ENCODE measurements at places on chromosomes 16 and 17.

GRCh38 chr17:74325743-74326379 is at the start of gene KIF19:
Gene KIF19, plus strand, starts transcription at chr17:74326226. Its CDS starts 124 bp downstream, at chr17:74326350.
- DNase-seq, result peak; percentile 36

DNA sequence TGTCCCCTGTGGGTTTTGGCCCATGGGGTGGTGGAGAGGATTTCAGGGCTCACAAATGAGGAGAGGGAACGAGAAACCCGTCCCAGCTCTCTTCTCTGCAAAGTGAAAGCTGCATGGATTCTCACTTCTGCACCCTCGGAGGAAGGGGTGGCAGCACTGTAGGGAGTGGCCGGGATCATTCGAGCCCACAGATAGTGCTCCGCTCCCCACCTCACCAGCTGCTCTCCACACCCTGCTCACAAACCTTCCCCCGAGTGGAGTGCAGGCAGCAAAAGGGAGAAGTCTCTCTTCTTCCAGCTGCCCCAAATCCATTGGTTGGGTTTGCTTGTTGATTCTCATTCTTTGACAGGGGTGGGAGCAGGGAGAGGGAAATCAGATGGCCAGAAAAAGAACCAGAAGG is 20.1 kb downstream of the STAT5A start:
- DNase-seq, result no peak

- no peak for DNase-seq
Measured at GRCh38 chr16:82965808-82966207, 339.0 kb downstream of the CDH13 start.

DNA sequence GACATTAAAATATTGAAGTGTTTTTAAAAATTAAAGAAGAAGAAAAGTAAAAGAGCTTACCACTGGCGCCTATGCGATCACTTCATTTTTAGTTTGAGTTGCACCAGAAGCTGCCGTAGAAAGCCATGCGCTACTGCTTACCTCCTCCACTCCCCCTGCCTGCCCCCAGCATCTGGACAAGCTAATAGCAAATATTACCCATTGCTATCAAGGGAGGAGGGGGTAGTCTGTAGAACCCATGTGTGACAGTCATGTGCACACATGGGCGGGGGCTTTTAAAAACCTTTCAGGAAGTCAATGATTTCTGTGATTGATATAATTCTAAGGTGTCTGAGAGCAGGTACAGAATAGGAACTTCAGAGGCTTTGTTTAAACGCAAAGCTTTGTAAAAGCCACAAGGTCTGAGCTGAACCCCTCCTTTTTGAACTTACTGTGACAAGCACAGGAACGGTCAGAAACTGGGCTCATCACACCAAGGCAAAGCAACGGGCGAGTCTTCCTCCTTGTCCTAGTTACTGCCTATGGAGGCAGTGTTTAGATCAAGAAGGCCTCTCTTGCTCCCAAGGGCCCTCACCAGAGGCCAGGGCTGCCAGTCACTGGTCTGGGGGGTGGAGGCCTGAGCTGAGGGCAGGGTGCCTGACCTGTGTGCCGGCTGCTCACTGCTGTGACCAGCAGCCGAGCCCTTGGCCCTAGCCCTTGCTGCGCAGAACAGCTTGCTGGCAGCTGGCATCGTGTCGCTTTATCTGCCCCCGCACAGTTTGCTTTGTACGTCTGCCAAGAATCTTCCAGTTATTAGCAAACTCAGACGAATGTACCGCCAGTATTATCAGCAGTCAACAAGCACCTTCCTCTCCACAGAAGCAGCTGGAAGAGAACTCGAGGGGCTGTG is 15.0 kb downstream of the GINS2 start:
- no peak for DNase-seq

DNA sequence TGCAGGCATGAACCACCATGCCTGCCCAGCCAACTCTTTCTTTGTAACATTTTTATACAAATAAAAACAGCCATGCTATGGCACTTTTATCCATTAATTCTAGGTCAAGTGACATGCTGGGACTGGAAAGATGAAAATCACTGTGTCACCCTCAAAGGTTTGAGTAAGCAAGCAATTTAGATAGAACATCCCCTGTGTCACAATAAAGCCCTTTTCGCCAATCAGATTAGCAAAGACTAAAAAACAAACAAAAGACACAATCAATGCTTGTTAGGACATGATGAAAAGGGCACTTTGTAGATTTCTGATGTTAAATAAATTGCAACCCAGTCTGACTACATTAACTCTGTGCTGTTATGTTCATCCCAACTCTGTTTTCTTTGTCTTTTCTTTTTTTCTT is 26.4 kb downstream of the CHP2 start:
- no peak for DNase-seq

- no peak for DNase-seq
Measured at GRCh38 chr17:21345236-21345635, 30.9 kb upstream of the KCNJ12 start.

DNA sequence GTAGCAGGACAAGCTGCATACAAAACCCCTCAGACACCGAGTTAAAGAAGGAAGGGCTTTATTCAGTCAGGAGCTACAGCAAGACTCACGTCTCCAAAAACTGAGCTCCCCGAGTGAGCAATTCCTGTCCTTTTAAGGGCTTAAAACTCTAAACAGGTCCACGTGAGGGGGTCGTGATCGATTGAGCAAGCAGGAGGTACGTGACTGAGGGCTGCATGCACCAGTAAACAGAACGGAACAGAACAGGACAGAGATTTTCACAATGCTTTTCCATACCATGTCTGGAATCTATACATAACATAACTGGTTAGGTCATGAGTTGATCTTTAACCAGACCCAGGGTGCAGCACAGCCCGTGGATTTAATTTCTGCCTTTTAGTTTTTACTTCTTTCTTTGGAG is 25.2 kb downstream of the ITGAM start:
- DNase-seq, result no peak

DNA sequence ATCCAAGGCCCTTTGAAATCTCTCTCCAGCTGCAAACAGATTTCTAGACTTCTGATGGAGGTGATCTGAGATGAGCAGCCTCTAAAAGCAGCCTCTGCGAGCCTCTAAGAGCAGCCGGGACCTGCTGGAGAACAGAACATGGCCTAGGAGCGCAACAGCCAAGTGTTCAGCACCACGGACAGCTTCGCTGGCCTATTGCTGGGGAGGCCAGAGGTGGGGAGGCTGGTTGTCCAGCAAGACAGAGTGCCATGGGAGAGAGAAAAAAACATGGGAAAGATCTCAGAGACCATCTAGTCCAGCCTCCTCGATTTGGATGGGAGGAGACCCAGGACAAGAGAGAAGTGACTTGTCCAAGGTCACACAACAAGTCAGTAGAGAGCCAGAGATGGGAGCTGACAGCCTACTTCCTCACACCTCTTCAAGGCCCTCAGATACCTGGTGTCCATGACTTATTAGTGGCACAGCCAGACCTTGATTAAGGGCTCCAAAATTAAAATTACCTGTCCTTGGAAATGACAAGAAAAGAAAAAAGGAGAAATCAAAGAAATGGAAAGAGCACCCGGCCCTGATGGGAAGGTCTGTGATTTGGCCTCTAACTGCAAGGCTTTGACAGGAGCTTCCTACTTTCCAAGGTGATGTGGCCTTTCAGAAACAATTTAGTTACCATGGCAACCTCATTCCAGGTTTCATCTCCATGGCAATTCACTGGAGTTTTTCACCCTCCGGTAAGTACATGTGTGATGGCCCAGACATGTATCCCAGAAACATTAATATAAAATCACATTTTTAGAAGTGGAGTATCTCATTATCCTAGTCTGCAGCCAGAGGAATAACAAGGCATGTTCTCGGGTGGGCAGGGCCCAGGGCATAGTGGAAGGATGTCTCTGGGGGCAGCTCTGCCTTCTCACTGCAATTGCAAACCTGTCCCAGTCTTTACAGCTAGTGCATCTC is 14.5 kb downstream of the RPRML start:
- no peak for DNase-seq

DNA sequence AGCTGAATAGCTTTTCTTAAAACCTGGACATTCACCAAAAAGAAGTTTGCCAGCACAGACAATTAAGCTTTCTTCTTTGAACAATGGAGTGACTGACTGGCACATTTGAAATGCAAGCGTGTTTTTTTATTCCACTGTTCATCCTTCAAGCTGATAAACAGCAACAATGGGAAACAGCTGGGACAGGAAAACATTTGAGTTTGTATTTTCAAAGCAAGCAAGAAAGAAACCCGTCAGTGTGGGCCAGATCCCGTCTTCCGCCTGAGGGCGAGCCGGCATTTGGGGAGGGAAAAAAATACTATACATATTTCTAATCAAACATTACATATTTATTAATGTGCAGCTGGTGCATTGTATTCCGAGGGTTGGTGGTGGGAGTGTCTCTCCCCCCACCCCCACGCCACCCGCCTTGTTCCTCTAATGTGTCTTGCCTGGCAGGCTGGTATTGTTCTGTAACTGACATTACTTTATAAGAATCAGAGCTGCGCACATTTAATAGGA is 94.3 kb downstream of the CYLD start:
- DNase-seq, result no peak

- peak; percentile 37 for DNase-seq
Measured at GRCh38 chr17:80261159-80261894, 675 bp downstream of the RNF213 start.

- no peak for DNase-seq
Measured at GRCh38 chr16:73413830-73414190, 365.9 kb upstream of the ZFHX3 start.

DNA sequence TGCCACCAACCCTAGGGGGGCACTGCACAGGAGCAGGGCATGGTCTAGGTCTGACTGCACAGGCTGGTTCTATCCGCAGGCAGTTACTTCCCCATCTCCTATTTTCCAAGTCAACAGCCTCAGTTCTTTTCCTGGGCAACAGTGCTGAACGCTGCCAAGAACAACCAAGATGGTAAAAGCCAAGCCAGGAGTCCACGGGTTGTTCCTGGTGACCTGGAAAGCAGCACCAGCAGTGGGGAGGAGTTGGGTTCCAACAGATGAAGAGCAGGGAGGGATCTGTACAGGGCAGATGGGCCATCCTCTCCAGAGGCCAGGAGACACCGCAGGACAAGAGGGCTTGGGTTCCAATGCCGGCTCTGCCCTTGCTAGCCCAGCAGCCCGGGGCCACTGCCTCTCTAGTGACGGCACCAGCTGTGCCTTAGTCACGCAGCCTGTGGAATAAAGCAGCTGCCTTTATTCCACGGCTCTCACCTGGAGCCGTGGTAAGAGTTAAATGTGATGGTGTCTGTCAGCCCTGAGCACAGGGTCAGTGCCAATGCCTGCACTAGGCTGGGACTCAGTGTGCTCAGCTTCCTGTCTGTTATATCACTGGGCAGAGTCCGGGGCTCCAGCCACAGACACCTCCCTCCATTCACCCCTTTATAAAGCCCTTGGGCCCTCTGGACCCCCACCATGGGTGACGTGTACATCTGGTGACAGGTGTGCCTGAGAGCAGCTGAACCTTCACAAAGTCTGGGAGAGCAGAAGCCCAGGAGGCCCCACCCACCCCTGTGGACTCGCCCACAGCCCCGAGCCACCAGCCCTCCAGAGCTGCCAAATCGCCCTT is 44.9 kb downstream of the MARF1 start:
- DNase-seq, result no peak

DNA sequence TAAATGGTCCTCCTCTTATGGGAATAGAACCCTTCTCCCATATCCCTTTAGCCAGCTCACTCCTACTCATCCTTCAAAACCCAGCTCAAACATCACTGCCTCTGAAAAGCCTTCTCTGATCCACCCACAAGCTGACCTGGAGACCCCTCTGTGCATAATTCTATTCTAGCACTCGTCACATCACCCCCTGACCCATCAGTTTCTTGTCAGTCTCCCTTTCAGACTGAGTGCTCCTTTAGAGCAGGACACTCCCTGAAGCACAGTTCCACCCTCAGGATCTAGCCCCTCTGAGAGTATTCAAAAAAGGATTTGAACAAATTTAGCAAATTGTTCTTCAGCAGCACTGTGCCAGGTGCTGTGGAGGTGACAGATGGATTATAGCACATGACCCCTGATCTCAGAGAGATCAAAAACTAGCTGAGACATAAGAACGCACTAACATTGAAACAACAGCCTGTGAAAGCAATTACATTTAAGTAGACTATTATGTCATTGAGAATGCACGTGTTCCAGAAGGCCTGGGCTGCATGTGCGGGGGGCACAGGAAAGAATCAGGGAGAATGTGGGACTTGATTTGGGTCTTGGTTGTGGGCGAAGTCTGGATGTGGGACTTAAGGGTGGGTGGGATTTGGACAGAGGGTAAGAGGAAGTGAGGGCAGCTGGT is 43.5 kb downstream of the MRPS23 start:
- DNase-seq, result no peak

GRCh38 chr17:56845934-56846333 is 12.0 kb downstream of the DGKE start:
- DNase-seq, result no peak

DNA sequence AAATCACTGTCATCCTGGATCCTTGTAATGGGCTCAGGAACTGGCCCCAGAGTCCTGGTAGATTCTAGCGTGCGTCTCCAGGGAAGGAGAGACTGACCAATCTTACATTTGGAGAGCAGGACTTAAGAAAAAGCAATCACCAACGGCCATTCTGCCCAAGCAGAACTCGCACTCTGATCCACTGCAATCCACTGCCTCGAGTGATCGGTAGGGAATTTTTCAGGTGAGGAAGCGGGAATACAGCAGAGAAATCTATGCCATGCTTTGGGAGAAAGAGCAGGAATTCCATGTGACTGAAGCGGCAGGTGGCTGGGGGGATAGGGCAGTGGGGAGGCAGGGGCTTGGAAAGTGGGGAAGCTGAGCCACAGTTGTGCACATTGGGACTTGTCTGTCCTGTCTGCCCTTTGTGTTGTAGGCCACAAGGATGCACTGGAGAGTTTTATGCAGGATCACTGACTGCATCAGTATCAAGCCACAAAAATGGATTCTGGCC is 143.9 kb upstream of the HS3ST2 start:
- DNase-seq, result no peak

DNA sequence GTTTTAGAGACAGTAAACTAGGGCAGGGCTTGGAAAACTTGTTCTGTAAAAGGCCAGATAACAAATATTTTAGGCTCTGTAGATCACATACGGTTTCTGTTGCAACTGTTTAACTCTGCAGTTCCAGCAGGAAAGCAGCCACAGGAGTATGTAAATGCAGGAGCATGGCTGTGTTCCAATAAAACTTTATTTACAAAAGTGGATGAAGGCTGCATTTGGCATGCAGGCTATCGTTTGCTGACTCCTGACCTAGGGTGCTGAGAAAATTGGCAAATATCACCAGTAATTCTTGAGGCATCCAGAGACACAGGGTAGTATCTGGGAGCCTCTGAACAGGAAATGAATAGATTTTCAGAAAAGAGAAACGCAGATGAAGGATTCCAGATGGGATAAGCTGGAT is 274.0 kb downstream of the MAF start:
- DNase-seq, result no peak

DNA sequence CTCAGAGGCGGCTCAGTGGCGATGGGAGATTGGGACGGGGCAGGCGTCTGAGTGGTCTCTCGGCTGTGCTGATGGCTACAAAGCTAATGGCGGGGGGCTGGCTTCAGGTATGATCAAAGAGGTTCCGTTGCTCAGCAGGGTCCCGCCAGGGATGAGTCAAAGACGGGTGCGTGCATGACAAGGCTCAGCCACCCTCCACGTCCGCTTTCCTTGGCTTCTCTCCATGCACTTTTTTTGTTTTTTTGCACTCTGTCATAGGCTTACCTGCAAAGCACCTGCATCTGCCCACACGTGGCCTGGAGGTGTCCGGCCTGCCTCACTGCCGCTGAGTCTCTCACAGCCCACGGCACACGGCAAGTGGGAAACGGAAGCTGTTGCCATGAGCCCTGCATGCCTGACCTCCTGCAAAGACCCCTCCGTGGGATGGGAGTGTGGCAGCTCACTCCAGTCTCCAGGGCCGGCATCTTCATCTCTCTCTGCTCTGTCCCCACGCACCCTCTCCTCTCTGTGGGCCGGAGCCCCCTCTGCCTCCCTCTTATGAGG is 85.5 kb upstream of the ZNF469 start:
- no peak for DNase-seq

Measured in activated CD8-positive, alpha-beta memory T cell treated with anti-CD3 and anti-CD28 coated beads for 48 hours (primary cell).